Umbilical cord (tissue), 2 donors: ENCODE measurements at places on chromosomes 12 and 14.
A peak's percentile ranks its signal among the peaks of the same experiment; 100 is the strongest.

- no peak for DNase-seq
Observed at GRCh38 chr14:59294662-59294992, 106.2 kb downstream of the DAAM1 start.

DNA sequence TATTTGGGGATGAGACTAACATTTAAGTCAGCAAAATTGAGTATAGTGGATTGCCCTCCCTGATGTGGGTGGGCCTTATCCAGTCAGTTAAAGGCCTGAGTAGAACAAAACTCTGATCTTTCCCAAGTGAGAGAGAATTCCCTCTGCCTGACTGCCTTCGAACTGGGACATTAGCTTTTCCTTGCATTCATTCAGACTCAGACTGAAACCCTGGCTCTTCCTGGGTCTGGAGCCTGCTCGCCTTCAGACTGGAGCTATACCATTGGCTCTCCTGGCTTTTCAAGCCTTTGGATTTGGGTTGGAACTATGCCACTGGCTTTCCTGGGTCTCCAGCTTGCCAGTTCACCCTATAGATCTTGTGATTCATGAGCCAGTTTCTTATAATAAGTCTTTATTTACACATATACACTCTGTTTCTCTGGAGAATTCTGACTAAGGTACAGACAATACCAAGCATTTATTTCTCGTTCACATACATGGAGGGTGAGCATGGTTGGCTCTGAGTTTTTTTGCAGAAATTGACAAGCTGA lies 296.5 kb downstream of the ERC1 start:
- DNase-seq: no peak

GRCh38 chr12:109510196-109510595 lies 32.8 kb downstream of the UBE3B start:
- no peak for DNase-seq

GRCh38 chr14:66645716-66646115 lies 137.8 kb downstream of the GPHN start:
- no peak for DNase-seq

GRCh38 chr12:125104982-125105381 lies 39.7 kb downstream of the AACS start:
- DNase-seq: no peak

GRCh38 chr12:57133013-57133569 lies 4.8 kb downstream of the LRP1 start:
- DNase-seq: peak; percentile 70

DNA sequence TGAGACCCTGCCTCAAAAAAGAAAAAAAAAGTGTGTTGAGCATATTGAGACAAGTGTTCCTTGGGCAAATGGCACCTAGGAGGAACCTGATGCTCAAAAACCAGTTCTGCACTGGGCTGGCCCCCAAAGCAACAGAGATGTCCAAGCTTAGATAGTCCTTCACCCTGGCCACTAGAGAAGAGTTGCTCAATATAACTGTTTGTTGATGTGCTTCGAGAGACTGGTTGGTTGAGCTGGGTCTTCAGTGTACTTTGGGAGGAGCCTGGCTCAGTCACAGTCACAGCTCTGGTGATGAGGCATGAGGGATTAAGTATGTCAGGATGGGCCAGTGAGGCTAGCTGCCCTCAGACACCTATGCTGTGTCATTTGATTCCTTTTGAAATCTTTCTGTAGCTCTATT lies 38.0 kb downstream of the SLC2A14 start:
- no peak for DNase-seq

DNA sequence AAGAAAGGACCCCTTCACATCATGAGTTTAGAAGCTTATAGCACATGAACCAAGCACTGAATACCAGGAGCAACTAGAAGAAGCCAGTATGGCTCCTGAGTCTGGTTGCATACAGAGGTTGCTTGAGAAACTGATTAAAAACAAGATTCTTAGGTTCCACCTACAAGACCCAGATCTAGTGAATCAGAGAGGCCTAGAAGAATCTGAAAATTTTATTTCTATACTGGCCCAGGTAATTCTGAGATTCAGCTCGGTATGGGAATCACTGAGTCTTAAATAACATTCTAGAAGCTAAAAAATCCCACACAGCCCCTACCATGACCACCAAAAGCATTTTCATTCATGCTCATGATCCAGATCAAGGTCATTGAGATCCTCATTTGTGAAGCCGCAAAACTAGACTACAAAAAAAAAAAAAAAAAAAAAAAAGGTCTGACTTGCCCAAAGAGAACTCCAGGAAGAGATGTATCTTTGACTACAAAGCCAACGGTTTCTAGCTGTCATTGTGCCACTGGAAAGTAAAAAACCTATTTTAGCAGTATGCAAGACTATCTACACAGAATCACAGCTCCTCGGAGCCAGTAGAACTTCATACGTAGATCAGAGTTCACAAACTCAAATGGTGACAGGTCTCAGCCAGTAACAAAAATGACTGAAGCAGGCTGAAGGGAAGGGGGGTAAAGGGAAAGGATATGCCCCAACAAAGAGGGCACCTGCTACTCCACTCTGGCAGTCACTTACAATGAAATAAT lies 168.4 kb upstream of the EGLN3 start:
- no peak for DNase-seq

DNA sequence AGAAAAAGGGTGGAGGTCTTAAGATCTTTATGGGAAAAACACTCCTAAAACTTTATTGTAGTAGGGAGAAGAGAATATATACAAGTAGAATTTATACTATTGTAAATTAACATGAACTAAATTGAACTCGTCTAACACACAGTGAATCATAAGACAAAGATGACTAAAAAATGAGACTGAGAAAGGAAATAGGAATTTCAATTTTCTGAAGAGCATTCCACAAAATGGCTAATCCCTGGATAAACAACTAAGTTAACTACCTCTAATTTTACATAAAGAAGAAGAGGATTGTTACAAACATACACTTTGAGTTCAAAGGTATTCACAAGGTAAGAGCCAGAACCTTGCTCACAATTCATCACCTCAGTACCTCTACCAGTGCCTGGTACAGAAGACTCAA lies 2.0 kb downstream of the MAP4K5 start:
- no peak for DNase-seq

DNA sequence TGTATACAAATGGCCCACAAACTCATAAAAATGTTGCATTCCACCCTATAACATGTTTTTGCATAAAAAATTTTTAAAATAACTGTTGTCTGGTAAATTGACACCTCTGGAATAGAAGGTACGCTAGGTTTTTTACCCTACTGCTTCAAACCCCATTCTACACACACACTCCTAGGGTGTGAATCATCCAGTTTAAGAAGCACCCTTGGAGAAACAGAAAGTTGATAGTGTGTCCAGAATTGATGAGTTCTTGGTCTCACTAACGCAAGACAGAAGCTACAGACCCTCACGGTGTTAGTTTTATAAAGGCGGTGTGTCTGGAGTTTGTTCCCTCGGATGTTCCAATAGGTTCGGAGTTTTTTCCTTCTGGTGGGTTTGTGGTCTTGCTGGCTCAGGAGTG lies 158.5 kb downstream of the KLRB1 start:
- no peak for DNase-seq

- no peak for DNase-seq
Observed at GRCh38 chr14:101853455-101854018, 92.0 kb downstream of the PPP2R5C start.

- no peak for DNase-seq
Observed at GRCh38 chr12:7869137-7869536, 3.6 kb downstream of the SLC2A14 start.

GRCh38 chr12:112998987-112999767 lies 20.9 kb downstream of the OAS2 start:
- no peak for DNase-seq

GRCh38 chr12:7716381-7716780 lies 5.1 kb downstream of the DPPA3 start:
- DNase-seq: no peak

DNA sequence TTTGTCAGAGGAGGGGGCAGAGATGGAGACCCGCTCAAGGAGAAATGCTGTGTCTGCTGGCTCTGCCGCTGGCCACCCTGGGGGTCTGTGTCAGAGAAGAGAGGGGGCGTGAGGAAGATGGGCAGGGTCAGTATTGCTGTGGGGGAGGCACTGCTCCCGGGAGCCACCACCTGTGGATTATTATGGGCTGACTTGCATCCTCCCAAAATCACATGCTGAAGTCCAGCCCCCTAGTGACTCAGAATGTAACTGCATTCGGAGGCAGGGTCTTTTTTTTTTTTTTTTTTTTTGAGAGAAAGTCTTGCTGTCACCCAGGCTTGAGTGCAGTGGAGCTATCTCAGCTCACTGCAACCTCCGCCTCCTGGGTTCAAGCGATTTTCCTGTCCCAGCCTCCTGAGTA lies 12.3 kb downstream of the ABCD4 start:
- DNase-seq: no peak

DNA sequence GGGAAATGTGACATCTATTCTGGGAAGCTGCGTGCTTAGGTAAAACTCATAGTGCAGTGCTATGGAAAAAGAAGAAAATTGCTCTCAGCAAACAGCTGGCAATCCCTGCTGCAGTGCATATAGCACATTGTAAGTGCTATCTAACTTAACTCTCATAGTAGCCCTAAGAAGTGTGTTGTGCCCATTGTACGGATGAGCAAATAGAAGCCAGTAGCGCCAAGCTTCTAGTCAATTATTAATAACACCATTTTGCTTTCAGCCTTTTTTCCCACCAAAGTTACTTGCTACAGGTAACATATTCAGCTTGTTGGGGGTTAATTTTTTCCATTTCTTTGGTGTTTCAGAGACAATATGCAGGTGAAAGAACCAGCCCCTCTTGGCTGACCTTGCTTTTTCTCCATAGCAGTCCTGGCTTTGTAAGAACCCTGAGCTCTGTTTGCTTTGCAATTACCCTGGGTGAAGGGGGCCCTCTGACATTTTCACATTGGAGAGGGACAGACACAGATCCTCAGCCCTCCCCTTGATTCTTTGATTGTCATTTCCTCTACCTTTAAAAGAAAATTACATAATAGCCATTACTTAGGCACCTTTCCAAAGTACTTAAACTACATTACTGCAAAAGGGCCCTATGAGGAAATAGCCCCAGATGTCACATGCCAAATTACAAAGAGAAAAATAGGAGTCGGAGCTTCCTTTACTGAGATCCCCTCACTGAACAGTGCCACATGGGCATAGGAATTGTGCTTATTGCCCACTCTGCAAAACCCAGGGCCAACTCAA lies 576.2 kb upstream of the TBX3 start:
- no peak for DNase-seq
